Gastroesophageal sphincter (tissue), 4 donors: ENCODE measurements at places on chromosomes 1 and 21.

DNA sequence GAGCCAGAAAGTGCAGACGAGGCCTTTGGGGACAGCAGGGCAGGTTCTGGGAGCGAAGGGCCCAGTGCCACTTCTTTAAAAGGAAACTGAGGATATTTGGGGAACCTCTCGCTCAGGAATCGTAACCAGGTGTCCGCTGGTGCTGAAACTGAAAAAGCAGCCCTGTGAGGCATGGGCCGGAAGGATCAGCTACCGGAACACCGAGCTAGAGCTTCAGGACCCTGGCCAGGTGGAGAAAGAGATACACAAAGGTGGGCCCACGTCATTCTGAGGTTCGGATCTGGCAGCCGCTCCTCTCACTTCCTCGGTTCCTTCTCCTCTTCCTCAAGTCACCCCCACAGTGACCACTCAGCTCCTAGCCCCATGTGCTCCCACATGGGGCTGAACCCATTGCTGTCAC, 18.1 kb downstream of the MX2 start:
- no peak for ATAC-seq

DNA sequence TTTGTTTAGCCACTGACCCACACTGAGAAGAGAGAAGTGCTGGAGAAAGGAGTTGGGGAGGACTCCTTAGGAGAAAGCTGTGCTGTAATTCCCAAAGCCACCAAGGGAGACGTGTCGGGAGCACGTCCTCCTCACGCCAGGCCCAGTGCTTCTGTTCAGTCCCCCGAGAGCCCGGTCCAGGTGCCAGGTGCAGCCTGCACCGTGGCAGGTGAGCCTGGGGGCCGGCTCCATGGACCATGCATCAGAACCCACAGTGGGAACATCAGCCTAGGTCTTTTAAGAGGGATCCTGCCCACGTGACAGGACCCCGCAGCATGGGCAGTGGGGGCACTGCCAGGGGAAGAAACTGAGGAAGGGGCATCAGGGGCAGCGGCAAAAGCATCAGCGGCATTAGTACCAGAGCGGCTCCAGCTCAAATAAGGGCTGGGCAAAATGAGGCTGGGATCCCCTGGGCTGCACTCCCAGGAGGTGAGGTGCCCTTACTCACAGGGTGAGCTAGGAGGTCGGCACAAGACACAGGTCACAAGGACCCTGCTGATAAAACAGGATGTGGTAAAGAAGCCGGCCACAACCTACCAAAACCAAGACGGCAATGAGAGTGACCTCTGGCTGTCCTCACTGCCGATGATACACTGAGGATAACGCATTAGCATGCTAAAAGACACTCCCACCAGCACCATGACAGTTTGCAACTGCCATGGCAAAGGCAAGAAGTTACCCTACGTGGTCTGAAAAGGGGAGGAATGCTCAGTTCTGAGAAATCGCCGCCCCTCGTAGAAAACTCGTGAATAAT, 24.6 kb upstream of the PRDM15 start:
- ATAC-seq = no peak

GRCh38 chr21:42781971-42782722, 97.2 kb downstream of the WDR4 start:
- no peak for ATAC-seq

- ATAC-seq = no peak
Measured at GRCh38 chr1:223242382-223242955, 99.4 kb upstream of the TLR5 start.

- peak; percentile 42 for ATAC-seq
Measured at GRCh38 chr1:93565496-93566206, 116.0 kb downstream of the BCAR3 start.

GRCh38 chr21:32377506-32377905, 15.3 kb downstream of the URB1 start:
- ATAC-seq = no peak

GRCh38 chr21:38139380-38140168, 117.2 kb upstream of the KCNJ15 start:
- ATAC-seq = no peak

GRCh38 chr1:156281693-156282478, 739 bp downstream of the SMG5 start:
- ATAC-seq = peak; percentile 1

DNA sequence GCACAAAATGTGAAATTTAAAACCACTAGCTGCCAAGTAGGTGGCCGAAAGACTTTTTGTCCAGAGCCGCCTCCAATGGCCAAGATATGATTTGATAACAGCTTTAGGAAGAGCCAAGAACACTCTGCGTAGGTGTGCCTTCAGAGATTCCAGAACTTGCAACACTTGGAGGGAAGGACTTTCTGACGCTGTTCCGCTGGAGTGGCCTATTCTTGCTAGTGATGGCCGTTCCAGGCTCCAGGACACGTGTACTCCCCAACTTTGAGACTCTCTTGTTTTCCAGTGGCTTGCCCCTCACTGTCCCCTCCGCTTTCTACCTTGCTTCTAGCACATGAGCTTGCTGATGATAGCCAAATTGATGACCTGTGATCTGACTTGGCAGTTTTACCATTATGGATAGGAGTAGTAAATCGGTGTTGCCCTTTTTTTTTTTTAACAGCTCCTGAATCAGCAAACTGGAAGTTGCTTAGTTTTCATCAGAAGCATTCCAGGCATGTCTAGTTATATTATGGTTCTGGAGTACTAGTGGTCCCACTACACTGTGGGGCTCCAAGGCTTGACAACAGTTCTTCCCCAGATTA, 1.0 kb downstream of the PRDX6 start:
- ATAC-seq = peak; percentile 60

DNA sequence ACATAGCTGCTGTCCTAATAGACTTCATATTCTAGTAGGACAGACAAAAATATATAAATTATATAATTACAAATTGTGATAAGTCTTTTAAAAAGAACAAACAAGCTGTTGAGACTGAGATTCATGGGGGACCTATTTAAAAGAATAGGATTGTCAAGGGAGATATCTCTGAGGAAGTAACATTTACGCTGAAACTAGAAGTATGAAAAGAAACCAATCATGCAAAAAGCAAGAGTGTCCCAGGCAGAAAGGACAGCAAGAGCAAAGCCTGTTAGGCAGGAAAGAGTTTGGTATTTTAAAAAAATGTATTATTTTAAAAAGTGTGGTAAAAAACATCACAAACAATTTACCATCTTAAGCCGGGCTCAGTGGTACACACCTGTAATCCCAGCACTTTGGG, 9.1 kb upstream of the METTL13 start:
- ATAC-seq = no peak

DNA sequence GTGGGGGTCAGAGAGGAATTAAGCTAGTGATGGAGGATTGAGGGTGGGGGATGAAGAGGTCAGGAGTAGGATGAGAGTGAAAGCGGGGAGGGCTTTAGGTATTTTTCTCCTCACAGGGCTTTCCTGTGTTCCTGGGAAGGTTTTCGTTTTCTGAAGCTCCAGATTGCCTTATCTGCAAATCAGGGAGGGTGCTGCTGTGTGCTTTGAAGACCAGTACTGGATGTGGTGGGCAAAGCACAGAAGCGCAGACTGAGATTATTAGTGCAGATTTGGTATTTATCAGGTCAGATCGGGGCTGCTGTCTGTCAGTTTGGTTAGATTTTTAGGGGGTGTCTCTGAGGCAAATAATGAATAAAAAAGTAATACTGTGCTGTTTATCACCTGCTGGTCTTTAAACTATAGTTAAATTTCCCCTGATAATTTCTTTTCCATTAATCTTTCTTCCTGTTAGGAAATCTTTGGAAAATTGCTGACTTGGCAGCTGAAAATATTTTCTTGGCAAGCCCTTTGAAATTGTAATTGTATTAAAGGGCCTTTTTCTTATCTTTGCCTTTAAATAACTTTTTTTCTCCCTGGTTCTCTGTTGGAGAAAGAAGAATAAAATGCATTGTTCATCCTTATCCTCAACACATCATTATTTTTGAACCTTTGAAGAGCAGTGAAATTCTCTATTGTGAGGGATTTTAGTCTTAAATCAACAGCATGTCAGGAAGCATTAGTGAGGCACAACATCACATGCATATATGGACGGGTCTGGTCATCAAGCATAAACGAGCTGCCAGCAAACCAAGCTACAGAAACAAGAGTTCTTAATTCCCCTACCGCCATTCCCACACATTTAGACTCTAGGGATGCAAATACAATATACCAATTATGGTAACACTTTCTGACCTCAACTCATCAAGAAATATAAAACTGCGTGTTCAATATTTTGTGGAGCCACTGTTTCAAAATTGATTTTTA, 139.6 kb downstream of the S1PR1 start:
- no peak for ATAC-seq

DNA sequence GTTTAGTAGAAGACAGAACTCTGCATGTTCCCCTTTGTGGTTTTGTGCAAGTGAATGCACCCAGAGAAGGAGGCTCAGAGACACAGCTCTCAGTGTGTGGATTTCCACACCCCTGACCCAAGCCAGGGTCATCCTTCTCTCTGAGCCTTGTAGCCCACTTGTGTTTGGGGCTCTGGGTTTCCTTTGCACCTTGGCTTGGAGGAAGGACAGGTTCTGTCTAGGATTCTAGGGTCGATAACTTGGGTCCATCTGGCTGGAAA, 27.2 kb downstream of the MYOG start:
- no peak for ATAC-seq

GRCh38 chr1:29218223-29218622, 12.5 kb downstream of the MECR start:
- no peak for ATAC-seq
